Karpas-422 (cell line): ENCODE measurements at places on chromosomes 16 and 17. TPM values are rescaled to one million over a fixed set of nuclear protein-coding genes. Genes with fewer than 3 reads are reported as not detected.

- no peak for DNase-seq
These were observed 15.5 kb downstream of the RMI2 start for GRCh38 chr16:11360641-11361373.

Gene CRYBA1
- total RNA-seq = not detected in 2 replicates

DNA sequence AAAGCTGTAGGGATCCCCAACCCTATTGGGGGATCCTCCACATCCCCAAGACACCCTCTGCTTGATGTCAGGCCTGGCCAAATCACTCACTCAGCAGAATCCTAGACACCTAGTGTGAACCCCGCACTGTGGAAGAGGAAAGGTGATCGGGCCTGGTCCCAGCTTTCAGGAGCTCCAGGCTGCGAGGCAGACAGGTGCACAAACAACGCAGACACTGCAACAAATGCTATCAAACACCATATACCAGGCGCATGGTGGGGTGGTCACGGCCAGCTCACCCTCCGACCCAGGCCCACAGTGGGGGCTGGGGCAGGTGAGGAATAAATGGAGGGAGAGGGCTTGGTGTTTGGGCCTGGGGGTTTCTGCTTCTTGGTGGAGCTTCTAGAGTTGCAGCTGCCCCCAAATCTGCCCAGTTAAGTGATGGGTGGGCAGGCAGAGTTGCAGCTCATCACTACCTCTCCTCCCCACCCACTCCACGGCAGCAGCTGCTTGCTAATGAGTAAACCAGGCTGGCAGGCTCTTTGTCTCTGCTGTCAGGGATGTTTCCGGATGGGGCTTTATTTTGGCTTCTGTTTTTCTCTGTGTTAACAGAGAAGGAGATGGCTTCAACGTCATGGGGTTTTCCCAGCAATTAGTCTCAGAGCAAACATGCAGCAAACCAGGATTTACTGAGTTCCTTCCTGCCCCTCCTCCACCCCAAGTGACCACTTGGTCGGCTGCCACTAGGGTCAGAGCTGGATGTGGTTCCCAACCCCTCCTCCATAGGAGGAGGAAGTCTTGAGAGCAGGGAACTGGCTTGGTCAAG, 46.6 kb downstream of the PECAM1 start:
- no peak for DNase-seq

Gene SLC52A1
- not detected in 2 replicates for total RNA-seq

GRCh38 chr16:9139965-9140364, 48.5 kb downstream of the HAPSTR1 start:
- DNase-seq = peak; percentile 82

DNA sequence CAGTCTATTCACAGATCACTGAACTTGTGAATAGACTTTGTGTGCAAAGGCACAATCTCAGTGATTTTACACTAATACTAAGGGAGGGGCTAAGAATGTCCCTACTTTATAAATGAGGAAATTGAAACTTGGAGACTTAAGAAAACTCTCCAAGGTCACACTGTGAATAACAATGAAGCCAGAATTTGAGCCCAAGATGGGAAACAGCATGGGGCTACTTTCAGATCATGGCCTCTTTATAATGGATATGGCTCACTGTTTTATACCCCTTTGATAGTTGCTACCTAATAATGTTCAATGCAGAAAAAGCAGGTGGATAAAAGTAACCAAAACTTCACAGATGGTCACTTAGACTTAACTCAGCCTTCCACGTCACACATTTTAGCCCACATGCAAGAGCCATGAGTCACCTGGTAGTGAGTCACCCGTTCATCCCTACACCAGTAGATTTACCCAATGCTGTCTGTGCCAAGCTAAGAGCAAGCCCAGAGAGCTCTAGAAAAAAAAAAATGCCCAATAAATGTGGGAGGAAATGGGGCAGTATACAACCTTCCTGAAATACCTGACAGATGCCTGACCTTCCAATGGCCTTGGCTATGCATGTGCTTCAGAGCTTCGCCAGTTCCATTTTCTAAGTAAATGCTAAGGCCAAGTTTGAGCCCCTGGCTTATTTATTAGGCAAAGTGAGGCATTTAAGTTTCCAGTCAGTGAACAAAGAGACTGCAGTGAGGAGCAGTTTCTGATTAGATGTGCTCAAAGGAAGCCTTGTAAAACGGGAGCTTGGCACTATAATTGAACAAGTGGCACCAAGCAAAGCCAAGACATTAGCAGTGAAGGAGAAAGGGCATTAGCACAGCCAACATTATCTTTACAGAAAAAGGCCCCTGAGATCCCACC, 219.7 kb downstream of the TMEM114 start:
- DNase-seq = no peak

DNA sequence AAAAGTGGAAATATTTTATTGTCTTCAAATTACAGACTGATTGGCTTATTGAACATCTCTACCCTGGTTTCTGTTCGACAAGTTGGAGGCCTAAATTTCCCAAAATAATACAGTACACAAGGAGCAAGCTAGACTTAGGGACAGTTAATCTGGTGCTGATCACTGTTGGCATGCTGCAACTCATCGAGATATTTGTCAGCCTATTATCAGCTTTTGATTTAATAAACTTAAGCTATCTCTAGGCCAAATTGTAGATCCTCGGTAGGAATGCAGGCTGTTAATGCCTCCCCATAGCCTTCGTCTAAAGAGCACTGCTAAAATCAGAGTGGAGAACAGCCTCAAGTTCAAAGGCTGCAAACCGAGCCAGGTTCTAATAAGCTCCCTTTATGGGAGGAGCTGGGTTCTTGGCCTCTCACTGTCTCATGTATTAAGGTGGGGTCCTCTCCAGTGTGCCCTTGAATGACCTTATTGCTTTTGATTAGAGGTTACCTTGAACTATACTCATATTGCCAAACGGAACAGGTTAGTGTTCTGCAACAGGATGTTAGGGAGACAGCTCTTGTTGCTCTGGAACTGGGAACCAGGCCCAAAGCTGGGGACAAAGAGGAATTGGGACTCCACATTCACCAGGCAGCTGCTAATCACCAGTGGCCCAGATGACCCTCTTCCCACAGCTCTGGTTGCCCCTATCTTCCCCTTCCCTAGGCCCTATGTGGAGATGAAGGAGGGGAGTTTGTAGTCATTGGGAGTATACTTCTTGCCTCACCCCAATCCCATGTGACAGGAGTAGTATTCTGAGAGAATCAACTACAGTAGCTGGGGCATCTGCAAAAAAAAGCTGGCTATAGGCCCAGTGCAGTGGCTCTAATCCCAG, 69.5 kb upstream of the NOL11 start:
- DNase-seq = no peak

DNA sequence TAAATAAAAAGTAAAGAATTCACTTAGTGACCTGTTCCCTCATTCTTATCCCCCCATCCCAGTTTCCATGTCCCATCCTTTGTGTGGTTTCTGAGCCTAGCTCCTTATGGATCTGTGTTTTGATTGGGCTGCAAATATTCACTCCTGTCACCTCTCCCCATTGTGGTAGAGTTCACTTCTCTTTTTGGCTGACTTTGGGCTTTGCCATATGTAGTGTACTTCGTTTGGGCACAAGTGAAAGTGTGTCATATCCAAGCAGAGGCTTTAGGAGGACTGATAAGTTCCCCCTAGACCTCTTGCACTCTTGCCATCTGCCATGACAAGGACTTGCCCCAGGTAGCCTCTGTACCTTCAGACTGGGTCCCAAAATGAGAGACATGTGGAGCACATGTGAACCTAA, 13.0 kb upstream of the DHRS7B start:
- no peak for DNase-seq

DNA sequence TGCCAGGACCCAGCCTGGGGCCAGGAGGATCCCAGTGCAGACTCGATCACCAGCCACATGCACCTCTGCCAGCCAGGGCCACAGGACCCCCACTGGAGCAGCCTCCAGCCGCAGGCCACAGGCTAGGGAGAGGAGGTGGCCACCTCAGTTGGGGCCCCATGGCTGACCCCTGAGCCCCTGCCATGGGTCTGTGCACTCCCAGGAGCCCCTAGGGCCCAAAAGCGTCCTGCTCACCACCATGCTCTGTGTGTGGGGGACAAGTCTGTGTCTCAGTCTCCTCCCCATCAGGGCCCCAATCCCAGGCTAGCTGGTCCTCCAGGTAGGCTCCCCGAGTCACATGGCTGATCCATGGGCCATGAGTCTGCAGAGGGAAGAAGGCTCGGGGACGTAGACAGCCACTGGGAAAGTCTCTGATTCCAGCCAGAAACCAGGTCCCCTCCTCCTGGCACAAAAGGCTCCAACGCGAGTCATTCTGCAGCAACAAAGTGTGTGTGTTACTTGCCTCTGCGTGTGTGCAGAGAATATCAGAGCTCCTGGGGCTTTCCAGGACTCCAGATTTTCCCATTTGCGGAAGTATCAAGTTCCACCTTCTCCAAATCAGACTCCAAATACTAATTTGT, 6.1 kb upstream of the PRSS8 start:
- DNase-seq = no peak

Gene PLK1
- total RNA-seq = 36.8 and 41.7 TPM in 2 replicates

Gene PPM1E
- 0.56 and 1.0 TPM in 2 replicates for total RNA-seq

- no peak for DNase-seq
These were observed 131.3 kb downstream of the NLK start for GRCh38 chr17:28173801-28174200.

Gene CAPNS2
- total RNA-seq = not detected in 2 replicates

GRCh38 chr17:78806451-78806850, 24.4 kb upstream of the CYTH1 start:
- DNase-seq = no peak

GRCh38 chr17:43808076-43808475, 24.9 kb downstream of the MPP3 start:
- DNase-seq = no peak

Gene CBX2
- 4.8 and 8.4 TPM in 2 replicates for total RNA-seq

DNA sequence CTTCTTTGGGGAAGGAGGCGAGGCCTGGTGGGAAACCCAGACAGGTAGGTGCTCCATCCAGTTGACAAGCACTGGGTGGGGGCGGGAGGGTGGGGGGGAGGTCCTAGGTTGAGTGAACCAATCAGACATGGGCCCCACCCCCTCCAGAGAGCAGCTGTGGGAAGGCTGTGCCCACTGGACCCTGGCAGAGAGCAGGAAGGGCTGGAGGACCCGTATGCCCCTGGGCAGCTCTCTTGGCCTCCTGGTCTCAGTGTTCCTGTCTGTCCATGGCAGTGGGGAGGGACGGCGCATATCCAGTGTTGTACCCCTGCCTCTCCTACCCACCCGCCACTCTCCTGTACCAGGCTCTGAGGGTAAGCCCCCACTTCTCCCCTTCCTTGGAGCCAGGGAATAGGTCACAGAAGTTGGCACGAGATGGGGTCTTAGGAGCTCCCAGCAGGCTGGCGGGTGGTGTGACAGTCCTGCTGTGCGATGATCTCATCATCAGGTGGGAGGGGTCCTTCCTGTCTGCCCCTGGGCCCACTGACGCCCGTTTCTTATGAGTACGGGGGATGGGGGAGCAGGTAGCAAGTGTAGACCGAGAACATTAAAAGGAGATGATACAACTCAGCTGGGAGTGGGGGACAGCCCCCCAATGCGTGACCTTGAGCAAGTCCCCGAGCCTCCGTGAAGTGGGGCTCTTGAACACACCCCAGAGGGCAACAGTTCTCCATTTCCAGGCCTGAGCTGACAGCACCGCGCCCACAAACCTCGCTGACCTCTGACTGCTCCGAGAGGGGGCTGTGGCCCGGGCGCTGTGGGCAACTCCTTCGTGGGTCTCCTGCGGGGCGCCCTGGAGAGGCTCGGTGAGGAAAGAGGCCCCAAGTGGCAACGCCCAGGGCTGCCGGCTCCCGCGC, 1.2 kb upstream of the ZFPM1 start:
- DNase-seq = peak; percentile 64

- DNase-seq = no peak
These were observed 7.6 kb downstream of the PSME3IP1 start for GRCh38 chr16:57178196-57178595.

DNA sequence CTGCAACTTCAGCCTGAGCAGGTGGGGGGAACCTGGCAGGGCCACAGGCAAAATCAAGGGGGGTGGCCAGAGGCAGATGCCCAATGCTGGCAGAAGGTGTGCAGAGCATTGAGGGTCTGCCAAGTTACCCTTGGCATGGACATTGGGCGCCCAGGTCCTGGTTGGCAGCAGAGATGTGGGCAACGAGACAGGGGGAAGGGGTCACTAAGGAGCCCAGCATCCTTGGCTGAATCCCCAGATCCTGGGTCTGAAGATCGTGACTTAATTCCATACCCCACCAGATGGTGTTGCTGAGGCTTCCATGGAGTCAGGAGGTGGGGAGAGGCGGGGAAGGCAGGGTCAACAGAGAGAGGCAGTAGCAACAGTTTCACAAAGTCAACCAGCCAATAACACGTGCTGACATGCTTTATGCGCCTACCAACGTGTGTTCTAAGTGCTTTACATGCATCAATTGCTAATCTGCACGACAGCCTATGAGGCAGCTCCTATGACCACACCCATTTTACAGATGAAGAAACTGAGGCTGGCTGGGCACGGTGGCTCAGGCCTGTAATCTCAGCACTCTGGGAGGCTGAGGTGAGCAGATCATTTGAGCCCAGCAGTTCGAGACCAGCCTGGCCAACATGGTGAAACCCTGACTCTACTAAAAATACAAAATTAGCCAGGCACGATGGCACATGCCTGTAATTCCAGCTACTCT, 83.3 kb downstream of the GSG1L start:
- no peak for DNase-seq

DNA sequence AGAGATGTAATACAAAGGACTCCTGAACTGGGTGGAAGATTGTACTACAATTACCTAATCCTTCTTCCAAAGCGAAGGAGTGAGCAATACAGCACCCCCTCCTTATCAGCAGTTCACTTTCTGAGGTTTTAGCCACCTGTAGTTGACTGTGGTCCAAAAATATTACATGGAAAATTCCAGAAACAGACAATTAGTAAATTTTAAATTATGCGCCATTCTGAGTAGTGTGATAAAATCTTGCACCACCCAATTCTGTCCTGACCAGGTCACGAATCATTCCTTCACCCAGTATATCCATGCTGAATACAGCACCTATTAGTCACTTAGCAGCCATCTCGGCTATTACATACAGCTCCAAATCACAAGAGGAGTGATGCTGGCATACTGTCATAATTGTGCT, 23.2 kb downstream of the VPS53 start:
- DNase-seq = no peak

Gene KCNH6
- not detected in 2 replicates for total RNA-seq

DNA sequence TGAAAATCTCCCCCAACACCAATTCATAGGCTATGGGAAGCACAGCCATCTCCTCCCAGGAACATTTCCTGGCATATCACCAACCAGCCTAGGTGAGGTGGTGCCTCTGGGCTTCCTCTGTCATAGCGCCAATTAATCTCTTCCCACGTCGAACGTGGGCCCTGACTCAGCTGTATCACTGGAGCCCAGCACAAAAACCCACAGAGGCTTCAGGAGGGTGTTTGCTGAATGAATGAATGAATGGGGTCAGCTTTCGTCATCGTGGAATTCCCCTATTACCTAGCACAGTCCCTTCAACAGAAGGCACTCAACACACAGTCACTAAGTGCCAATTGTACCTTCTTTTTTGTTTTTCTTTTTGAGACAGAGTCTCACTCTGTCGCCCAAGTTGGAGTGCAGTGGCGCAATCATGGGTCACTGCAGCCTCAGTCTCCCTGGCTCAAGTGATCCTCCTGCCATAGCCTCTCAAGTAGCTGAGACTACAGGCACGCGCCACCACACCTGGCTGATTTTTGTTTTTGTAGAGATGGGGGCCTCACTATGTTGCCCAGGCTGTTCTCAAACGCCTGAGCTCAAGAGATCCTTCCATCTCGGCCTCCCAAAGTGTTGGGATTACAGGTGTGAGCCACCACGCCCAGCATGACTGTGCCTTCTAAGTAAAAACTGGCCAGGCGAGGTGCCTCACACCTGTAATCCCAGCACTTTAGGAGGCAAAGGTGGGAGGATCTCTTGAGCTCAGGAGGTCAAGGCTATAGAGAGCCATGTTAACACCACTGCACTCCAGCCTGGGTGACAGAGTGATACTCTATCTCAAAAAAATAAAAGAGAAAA, 4.1 kb downstream of the ZNF688 start:
- DNase-seq = no peak
